Right lung (tissue), 10 donors: ENCODE measurements at places on chromosomes 4 and X. TPM values are rescaled to one million over a fixed set of nuclear protein-coding genes. Genes with fewer than 3 reads are reported as not detected.

- DNase-seq = no peak
Observed at GRCh38 chr4:55291227-55291640, 54.8 kb upstream of the SRD5A3 start.

DNA sequence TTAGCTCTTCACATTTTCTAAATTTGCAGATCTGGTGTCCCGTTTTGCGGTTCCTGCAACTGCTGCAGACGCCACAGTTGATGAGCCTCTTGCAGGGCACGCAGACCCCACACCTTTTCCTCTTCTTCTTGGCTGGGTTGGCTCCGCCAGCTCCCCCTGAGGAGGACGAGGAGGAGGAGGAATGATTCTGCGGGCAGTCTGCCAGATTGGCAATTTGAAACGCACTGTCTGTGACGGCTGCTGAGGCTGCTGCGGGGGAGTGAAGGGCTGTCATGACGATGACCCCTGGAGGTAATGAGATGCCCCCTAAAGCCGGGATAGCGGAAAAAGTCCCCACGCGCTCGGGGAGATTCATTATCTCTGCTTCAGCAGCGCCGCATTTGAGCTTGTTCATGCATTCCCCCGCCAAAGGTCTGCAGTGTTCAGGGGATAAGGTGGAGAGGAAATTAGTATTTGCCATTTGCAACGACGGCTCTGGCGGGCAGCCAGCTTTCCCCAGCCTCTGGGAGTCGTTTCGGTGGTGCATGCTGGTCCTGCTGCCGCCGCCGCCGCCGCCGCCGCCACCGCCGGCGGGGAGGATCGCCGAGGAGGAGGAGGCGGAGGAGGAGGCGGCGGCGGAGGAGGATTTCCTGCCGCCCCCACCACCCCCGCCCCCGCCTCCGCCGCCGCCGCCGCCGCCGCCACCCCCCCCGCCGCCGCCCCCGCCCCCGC is 3.8 kb downstream of the CXXC4 start:
- peak; percentile 63 for DNase-seq

- no peak for DNase-seq
Observed at GRCh38 chr4:28868841-28869240, 1851.3 kb upstream of the PCDH7 start.

GRCh38 chr4:78588894-78589545 is 37.5 kb downstream of the ANXA3 start:
- no peak for DNase-seq

DNA sequence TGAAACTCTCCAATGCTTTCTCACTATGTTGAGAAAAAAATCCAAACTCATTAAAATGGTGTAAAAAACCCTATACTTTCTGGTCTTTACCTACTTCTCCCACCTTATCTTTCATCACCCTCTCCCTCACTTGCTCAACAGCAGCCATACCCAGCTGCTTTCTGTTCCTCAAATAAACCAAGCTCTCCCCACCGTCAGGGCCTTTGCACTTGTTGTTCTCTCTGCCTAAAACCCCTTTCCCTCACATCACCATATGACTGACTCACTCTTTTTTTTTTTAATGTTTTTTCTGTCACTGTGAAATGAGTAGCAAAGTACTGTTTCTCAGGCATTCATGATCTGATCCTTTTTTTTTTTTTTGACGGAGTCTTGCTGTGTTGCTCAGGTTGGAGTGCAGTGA is 122.3 kb upstream of the TMEM164 start:
- no peak for DNase-seq

DNA sequence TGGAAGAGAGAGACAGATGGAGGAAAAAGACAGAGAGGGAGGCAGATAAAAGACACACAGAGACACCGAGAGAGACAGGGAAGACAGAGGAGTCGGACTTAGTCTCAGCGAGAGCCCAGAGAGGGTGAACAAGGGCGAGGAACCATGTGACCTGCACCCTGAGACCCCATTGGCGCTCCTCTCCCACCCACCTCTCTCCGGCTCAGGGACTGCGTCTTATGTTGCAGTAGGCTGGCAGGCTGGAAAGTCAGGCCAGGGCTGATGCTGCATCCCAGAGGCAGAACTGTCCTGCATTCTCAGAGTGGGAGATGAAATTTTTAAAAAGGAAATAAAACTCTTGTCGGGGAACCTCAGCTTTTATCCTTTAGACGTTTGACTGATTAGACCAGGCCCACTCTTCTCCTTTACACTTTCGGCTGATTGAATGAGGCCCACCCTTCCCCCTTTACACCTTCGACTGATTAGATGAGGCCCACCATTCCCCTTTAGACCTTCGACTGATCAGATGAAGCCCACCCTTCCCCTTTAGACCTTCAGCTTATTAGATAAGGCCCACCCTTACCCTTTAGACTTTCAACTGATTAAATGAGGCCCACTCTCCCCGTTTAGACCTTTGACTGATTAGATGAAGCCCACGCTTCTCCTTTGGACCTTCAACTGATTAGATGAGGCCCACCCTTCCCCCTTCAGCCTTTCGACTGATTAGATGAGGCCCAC is 29.5 kb upstream of the IL3RA start:
- no peak for DNase-seq

DNA sequence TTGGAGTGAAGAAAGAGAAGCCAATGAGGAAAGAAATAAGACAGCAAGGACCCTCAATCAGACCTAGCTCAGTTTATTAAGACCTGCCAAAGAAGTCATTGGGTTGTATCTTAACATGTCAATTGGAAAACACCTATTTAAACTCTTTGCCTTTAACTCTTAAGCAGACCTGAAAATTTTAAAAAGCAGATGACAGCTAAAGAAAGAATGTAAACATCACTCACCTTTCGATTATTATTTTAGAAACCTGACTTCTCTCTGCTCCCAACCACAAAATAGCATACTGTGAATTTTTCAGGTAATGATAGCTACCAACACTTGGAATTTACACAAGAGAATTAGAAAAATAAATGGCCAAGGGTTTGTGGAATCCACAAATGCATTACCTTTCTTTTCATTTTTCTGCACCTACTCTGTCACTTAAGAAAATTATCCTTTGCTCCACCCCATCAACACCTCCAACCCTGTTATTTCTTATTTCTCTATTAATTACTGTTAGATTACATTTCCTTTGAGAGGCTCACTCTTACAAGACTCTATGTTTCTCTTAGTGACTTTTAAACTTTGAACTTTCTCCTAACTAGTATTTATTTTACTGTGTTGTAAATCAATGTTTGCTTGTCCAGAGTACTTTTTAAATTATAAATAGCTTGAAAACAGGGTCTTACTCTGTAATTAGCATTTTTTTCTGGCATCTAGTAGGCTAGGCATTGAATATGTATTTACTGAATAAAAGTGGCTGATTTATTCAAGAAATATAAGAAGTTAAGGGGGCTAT is 765 bp upstream of the SULT1E1 start:
- DNase-seq = no peak

GRCh38 chrX:144566592-144566991 is 680.7 kb upstream of the SPANXN1 start:
- DNase-seq = no peak

- DNase-seq = no peak
Observed at GRCh38 chrX:39262641-39263040, 461.4 kb downstream of the MID1IP1 start.

DNA sequence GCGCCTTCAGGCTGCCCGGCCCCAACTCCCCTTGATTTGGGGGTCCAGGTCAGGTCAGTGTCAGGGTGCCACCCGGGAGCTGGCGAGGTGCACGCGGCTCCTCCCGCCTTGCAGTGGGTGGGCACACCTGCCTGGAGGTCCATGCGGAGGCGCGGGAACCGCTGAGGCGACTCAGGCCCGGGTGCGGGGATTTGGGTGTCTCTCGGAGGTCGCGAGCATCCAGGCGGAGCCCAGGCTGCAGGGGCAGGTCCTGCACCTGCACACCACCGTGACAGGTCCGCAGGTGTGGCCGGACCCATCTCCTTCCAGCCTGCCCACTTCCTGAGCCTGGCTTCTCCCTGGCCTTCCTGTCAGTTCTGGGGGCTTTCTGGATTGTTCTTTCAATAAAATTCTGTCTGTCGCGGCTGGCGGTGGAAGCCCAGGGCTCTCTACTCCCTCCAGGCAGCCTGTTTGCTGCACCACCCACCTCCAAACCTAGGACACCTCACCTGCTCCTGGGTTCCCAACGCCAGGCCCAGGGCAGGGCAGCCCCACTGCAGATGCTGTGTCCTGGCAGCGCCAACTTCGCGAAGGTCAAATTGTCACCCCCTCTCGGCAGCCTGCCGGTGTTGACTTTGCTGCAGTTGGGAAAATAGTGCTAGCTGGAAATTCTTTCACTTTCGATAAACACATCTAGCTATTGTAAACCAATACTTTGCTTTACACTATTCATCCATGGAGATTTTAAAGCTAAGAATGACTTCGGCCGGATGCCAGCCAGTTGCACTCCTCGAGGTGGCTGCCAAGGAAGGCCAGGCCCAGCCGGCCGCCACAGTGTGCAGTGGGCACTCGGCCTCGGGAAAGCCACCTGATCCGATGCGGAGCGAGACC is 35.9 kb downstream of the FGFRL1 start:
- no peak for DNase-seq

DNA sequence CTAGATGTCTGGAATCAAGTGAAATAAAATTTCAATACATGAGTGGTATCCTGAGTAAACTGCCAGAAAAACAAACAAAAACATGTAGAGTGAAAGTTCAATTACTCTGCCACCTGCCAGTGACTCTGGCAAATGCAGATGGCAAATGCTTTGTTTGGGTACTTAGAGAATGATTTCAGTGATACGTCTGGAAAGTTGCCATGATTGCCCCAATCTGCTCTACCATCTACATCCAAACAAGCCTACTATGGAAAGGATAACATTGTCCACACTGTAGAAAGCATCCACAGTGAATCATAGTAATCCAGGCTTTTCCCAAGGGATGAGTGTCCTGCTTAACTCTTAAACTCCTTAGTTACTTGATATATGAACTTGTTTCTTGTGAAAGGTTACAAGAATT is 3.4 kb downstream of the SPATA4 start:
- DNase-seq = no peak

DNA sequence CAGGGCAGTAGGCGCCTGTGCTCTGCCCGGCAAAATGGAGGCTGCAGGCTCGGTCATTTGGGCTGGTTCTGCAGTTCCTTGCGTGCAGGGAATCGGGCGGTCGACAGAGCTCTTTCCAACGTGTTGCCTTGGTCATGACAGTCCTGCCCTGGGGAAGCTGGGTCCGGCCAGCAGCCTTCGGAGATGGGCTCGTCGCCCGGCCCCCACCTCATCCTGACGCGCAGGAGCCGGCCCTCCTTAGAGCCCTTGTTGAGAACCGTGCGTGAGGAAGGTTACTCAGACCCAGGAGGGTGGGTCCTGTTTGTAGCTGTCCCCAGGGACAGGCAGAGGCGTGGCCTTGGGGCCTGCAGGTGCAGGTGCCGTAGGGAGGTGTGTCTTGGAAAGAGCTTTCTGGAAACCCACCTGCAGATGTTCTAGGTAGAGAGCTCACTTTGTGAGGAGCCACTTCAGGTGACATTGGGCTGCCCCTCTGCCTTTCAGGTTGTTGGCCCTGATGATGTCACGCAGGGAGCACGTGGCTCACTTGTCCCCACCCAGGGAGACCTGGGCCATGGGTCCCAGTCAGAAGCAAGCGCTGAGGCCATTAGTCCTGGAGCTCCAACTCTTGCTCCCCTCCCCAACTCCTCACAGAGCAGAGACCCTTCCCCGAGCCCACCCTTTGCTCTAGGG is 15.2 kb upstream of the HGFAC start:
- DNase-seq = no peak

DNA sequence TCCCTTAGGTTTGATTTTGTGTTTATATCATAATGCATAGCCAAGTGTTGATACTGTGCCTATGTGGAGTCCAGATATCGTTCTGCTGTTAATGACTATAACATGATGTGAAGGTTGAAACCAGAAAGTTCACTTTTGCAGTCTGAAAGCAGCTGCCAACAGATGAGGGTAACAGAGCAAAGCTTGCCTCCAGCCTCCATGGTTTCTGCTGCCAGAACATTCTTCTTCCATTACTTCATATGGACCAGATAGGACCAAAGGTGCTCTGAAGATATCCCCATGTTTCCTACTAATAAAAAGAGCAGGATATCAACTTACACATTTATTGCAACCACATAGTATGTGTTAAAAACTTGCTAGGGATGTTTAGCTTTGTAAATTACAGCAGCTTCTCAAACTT is 394.1 kb downstream of the SPRY1 start:
- no peak for DNase-seq

DNA sequence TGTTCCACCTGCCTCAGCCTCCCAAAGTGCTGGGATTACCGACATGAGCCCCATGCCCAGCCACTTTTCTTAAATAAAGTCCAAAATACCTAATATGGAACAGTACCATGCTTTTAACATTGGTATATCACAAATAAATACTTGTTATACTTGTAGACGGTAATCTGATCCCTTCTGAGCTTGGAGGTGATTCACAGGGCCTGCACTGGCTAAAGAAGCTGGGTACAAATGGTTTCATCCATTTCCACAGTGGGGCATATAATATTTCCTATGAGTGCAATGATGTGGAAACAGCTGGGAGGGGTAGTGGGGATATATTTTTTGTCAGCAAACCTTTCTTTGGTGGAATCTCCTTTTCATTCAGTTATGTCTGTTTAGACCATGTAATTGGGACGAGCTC is 35.8 kb downstream of the PLK4 start:
- DNase-seq = no peak

DNA sequence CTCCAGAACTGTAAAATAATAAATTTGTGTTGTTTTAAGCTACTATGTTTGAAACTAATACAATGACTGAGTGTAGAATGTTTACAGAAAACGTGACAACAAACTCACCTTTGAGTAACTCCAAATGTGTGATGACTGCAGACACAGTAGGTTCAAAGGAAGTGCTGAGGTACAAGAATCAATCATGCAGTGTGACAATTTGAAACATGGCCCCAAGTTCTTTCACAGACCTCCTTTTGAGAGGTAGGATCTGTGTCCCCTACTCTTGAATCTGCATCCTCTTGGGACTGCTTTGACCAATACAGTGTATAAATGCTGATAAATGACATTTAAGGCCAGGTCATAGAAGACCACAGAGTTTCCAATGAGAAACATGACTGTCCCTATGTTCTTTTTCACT is 667.7 kb upstream of the DIPK2B start:
- no peak for DNase-seq

The KLHL8 gene
- polyA plus RNA-seq = 11.2 TPM

The TBX22 gene
- polyA plus RNA-seq = 0.12 TPM

The AREG gene
- 0.95 TPM for polyA plus RNA-seq

The SUV39H1 gene
- 6.5 TPM for polyA plus RNA-seq

The BEND2 gene
- polyA plus RNA-seq = 0.06 TPM

The GPRASP2 gene
- 35.6 TPM for polyA plus RNA-seq

The QRFPR gene
- 2.5 TPM for polyA plus RNA-seq
